ENCODE measurements at places on chromosomes 4 and X. TPM values are rescaled to one million over a fixed set of nuclear protein-coding genes. Genes with fewer than 3 reads are reported as not detected.

DNA sequence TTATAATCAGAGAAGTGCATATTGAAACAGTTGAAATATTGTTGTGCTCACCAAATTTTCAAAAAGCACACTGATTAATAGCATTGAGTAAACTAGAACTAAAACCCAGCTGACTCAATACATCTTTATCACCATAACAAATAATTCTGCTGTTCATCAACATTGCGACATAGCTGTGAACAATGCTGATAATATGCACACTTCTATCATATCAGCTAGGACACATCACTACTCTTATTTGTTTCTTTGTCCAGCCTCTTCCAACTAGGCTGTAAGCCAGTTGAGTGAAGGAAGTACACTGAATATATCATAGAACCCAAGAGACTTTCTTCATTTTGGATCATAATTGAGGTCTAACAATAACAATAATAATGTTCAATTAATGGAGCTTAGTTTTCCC, 349.7 kb downstream of the IQCM start:
- no peak for DNase-seq

The SYTL5 gene
- total RNA-seq, result not detected

The CCKAR gene
- total RNA-seq, result not detected

The MAP3K15 gene
- total RNA-seq, result not detected

DNA sequence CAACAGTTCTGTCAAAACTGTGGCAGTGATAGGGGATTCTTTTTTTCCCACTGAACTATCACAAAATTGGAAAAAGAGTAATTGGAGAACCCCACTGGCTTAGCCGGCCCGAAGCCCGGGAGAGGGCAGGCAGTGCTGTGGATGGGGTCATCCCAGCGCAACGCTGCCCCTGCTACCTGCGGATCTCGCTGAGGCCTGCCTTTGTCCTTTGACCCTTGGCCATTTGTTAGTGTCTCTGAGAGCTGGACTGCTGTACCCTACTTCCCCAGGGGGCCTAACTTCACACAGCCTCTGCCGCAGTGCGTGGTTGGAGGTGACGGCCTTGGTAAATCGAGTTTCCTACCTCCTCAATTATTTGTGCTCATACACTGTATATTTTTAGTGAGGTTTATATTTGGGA, 43.0 kb upstream of the MSANTD1 start:
- DNase-seq, result no peak

GRCh38 chr4:57764856-57765255, 654.7 kb upstream of the IGFBP7 start:
- DNase-seq, result no peak

DNA sequence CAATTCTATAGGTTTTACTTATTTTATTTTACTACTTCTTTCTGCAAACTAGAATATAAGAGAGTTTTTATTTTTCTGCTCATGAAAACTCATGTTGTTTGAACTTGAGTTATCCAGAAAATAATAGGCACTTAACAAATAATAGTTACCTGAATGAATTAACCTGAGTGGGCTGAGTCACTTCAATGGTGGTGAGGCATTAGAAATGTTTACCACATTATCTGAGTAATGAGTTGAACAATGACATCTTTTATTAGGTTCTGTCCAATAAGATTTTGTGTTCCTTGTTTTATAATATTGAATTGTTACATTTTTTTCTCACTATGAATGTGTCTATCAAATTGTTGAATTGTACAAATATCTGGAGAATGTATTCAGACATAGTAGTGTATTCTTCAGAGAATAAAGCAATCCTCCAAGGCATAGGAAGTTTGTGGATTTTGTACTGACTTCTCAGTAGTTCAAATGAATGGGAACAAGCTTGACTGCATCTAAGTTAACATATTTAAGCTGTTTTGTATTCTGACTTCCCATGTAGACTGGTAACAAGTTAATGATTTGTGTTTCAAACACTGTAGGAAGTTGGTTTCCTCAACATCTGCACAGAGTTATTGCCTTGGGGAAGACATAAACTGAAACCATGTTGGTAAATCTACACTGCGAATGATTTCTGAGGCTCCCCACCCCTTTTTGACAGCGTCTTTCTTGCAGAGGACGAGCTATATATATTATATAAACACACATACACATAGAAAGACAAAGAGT, 1808.9 kb upstream of the TENM3 start:
- no peak for DNase-seq

The IRAK1 gene
- total RNA-seq, result 317 TPM

The PRPS1 gene
- 67.4 TPM for total RNA-seq

GRCh38 chr4:104248726-104249125, 246.0 kb downstream of the CXXC4 start:
- no peak for DNase-seq

GRCh38 chr4:103012060-103012459, 7.4 kb downstream of the SLC9B1 start:
- no peak for DNase-seq

DNA sequence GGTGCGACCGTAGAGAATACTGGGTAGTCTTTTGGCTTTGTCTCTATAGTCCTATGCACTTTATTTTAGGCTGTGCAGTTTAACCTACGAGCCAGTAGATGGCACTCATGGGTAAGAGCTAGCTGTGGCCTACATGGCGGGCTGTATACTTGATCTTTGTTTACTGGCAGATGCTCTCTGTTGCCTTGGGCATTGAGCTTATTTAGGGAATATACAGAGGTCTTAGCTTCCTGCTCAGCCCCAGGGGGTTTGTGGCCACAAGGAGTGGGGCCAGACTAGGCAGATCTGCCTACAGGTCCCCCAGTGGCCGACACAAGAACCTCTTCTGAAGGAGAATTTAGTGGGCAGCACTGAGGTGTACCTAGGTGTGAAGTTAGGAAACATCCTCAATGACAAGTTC, 227.6 kb upstream of the HDX start:
- DNase-seq, result peak; percentile 1

The P2RY4 gene
- 0.65 TPM for total RNA-seq
